ENCODE measurements at places on chromosomes 4 and X. TPM values are rescaled to one million over a fixed set of nuclear protein-coding genes. Genes with fewer than 3 reads are reported as not detected.

Gene SCRG1
- total RNA-seq, result under 0.01 TPM

Gene P2RY4
- 0.06 TPM for total RNA-seq

Gene KCTD8
- 2.3 TPM for total RNA-seq

Gene NSUN7
- total RNA-seq, result under 0.01 TPM

Gene TMPRSS11F
- not detected for total RNA-seq

Gene EDA
- total RNA-seq, result 0.94 TPM

Gene RS1
- not detected for total RNA-seq

Gene PASD1
- total RNA-seq, result not detected

Gene GRIA3
- total RNA-seq, result 0.32 TPM

Gene VSIG4
- not detected for total RNA-seq

Gene KLB
- total RNA-seq, result 0.06 TPM

Gene PABPC5
- 0.49 TPM for total RNA-seq

Gene SERTM2
- total RNA-seq, result not detected

Gene MAGT1
- 244 TPM for total RNA-seq

Gene ANXA10
- total RNA-seq, result 0.50 TPM

Gene YY2
- total RNA-seq, result 3.6 TPM

Measured in bladder microvascular endothelial cell (primary cell).